Adrenal gland (tissue), 19 donors: ENCODE measurements at places on chromosomes 1 and 21. TPM values are rescaled to one million over a fixed set of nuclear protein-coding genes. Genes with fewer than 3 reads are reported as not detected.

The PLEKHO1 gene
- total RNA-seq: 43.5 TPM

The OR2M5 gene
- not detected for total RNA-seq

The BEND5 gene
- 8.0 TPM for total RNA-seq

The SPATA46 gene
- total RNA-seq: not detected

The ETNK2 gene
- total RNA-seq: 14.0 TPM

DNA sequence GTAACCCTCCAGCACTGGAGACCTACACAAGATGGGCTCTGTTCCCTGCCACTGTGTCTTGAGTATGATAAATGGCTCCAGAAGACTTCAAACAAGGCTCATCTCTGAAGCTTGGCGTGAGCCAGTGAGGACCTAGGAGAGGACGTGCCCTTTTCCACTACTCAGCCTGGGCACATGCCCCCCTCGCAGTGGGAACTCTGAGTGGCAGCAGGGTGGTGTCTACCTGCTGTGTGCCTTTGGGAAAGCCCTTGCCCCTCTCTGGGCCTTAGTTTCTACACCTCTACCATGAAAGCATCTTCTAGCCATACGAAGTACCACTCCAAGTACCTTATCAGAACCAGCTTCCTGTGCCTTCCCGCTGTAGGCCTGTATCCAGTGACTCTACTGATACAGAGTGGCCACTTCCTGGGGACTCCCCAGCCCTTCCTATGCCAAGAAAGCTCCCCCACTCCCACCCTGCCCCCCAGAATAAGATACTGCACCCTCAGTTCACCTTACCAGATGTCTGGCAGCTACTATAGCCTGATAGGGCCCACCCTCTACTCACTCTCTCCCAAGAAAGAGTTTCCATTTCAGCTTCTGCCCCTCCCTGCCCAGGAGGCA, 3.1 kb upstream of the MOB3C start:
- no peak for DNase-seq

GRCh38 chr1:98280049-98280448, 359.2 kb upstream of the DPYD start:
- H3K4me1 ChIP-seq: no peaks in the 10 kb centered on the region
- no peak overlapping the region for H3K27ac ChIP-seq
- no peaks in the 10 kb centered on the region for H3K27me3 ChIP-seq
- H3K36me3 ChIP-seq: no peaks in the 10 kb centered on the region

GRCh38 chr1:74571891-74572290, 59.5 kb upstream of the LRRC53 start:
- H3K27ac ChIP-seq: no peak overlapping the region
- H3K36me3 ChIP-seq: no peaks in the 10 kb centered on the region
- no peak for DNase-seq
- H3K4me1 ChIP-seq: no peaks in the 10 kb centered on the region
- no peaks in the 10 kb centered on the region for H3K27me3 ChIP-seq

- peak overlapping the region; percentile 82 for H3K27ac ChIP-seq
- no peak overlapping the region for H3K4me3 ChIP-seq
- no peak for DNase-seq
- peaks cover 14% of the 10 kb centered on the region for H3K36me3 ChIP-seq
- H3K4me1 ChIP-seq: peaks cover 28% of the 10 kb centered on the region
- H3K27me3 ChIP-seq: no peaks in the 10 kb centered on the region
Observed at GRCh38 chr1:46719689-46720088, 775 bp upstream of the EFCAB14 start.

DNA sequence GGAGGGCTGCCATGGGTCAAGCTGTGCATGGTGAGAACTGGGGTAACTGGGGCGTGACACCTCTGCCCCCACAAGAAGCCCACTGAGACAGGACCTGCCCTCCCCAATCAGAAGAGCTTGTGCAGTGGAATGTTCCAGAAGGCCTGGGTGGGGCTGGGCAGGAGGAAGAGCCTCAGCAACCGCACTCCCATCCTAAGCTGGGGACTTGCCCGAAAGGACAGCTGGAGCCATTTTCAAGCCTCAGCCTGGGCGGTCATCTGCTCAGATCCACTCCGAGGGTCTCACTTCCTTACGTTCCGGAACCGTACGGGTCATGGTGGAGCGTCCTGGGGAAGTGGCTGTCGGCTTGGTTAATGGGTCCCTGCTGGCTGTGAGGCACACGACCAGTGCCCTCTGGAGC, 158.6 kb upstream of the ARHGEF16 start:
- no peak overlapping the region for H3K27ac ChIP-seq
- no peak for DNase-seq
- H3K27me3 ChIP-seq: no peaks in the 10 kb centered on the region
- H3K36me3 ChIP-seq: no peaks in the 10 kb centered on the region
- H3K4me3 ChIP-seq: no peak overlapping the region

GRCh38 chr1:80565406-80565805, 1235.3 kb upstream of the ADGRL2 start:
- H3K36me3 ChIP-seq: no peaks in the 10 kb centered on the region
- no peaks in the 10 kb centered on the region for H3K4me1 ChIP-seq
- H3K27me3 ChIP-seq: no peaks in the 10 kb centered on the region

DNA sequence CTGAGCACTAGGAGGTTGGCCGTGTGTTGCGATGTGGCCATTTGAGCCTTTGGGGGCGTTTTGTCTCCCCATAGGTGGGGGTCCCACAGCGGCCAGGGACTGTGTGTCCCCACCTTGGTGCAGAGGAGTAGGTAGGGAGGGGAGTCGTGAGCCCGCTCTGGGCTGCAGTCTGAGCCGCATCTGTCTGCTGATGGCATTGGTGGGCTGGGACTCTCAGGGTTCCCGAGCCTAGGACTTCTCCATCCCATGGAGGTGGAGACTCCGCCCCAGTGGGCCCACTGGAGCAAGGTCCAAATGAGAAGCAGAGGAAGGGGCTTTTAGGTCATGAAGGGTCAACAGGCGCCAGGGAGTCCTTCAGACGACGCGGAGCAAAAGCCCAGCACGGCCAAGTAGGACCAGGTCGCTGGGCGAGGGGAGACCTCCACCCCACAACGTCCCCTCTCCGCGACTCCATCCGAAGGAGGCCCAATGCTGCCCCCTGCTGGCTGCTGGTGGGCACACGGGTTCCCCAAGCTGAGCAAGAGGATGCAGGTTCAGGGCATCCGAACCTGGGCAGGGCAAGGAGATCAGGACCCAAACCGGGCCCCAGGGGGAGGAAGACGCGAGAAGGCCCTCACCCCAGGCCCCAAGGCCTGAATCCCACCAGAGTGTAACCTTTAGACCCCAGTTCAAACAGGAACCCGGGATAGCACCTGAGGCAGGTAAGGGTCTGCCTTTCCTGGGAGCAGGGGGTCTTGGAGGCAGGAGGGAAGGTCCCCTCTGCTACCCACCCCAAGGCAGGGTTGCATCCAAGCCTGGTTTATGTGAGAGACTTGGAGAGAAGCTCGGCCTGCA, 14.9 kb downstream of the TTC34 start:
- no peak for DNase-seq
- H3K36me3 ChIP-seq: no peaks in the 10 kb centered on the region
- no peak overlapping the region for H3K4me3 ChIP-seq
- H3K27ac ChIP-seq: no peak overlapping the region
- H3K4me1 ChIP-seq: no peaks in the 10 kb centered on the region
